Testis (tissue), 5 donors: ENCODE measurements at places on chromosomes 1 and 21. TPM values are rescaled to one million over a fixed set of nuclear protein-coding genes. Genes with fewer than 3 reads are reported as not detected.

H6PD gene
- total RNA-seq = 67.8 TPM

- DNase-seq = no peak
Observed at GRCh38 chr1:59094001-59094400, 202.9 kb upstream of the FGGY start.

IL24 gene
- not detected for total RNA-seq

DNA sequence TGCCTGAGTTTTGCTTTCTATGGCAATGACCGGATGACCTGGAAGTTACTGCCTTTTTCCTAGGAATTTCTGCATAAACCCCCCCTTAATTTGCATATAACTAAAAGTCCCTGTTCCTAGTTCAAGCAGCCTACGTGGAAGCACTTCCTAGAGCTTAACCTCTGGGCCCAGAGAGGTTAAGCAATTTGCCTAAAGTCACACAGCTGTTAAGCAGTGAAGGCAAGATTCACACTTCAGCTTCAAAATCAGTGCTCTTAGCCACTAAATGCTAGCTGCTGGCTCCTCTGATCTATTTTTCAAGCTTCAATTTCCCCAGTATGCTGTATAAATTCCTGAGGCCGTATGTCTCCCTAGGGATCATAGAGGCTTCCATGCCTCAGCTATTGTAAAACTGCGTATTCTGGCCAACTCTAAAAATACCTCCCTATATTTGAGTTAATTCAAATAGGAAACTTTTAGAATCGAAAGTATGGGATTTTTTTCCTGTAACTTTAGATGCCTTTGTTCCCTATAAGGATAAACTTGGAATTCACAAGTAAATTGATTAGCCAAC lies 53.1 kb upstream of the CD5L start:
- DNase-seq = no peak

MAB21L3 gene
- 1.8 TPM for total RNA-seq

LRRC71 gene
- 17.5 TPM for total RNA-seq

DNA sequence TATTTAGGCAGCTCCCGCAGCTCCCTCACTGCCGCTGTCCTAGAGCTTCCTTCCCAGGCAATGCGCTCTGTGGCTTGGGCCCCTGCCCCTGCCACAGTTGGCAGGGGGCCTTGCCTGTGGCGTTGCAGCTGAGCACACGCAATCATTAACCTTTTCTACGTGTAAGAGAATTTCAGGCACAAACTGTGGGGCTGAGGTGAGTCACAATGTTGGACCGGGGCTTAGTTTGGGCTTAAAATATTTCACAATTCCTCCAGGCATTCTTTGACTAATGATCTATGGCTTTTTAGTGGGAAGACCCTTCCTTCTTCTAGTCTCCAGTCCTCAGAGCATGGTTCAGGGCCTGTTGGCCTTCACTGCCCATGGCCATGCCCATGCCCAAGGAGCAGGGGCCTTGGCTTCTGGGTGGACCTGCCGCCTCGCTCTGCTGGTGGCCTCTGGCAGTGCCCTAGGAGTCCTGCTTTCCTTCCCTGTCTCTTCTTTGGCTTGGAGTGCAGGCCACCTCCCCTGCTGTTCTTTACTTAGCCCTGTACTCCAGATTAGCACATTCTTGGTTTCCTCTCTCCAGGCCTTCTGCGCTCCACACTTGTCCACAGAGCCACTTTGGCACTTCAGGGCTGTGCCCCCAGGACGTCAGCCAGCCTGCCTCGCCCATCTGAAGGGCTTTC lies 39.2 kb downstream of the MAPKAPK2 start:
- no peak for DNase-seq

- DNase-seq = no peak
Observed at GRCh38 chr1:116393792-116394191, 20.7 kb downstream of the ATP1A1 start.

DNA sequence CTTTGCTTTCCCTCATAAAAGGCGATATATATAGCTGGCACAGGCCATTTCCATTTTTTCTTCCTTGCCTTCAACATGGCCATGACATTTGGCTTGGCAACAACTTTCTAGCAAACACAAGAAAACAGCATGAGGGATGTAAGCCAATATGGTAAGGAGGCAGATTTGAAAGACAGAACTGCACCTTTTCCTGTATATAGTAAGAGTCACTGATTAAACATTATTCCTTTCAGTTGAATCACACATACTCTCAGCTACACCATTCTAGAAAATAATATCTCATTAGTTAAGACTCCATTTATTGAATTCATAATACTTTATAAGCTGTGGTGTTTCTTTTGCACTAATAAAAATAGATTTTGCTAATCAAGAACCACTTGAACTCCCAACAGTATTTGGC lies 9.5 kb downstream of the SIKE1 start:
- DNase-seq = no peak

DNA sequence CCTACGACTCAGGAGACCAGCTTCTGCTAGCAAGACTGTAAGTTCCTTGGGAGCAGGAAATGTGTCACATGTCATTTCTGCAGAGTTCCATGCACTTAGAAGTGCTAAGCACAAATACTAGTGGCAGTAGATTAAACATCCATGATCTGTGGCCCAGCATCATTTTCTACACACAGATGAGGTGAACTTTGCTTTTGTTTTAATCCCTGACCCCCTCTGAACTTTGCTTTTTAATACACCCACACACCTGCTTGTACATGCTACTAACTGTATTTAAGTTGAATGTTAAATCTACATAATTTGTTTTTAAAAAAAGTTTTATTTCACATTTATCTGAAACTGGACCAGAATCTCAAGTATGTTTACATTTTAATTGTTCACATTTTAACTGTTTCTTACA lies 24.5 kb downstream of the SLC35D1 start:
- DNase-seq = no peak

PKLR gene
- 0.87 TPM for total RNA-seq

DNA sequence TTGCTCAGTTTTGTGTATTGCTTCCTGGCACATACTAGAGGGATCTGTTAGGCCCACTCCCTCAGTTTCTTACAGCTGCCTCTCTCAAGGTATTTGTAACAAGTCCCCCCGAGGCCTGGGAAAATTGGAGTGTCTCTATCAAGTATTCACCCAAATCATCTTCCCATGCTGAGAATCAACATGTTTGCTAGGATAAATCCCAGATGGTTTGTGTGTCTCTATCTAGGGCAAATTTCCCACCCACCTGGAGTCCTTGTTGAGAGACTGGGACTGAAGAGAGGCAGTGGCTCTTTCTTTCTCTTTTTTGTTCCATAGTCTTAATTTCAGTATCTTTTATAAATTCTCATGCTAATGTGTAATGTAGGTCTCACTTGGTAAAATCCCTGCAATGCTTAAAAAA lies 58.0 kb downstream of the OLFM3 start:
- DNase-seq = no peak

GRCh38 chr1:243731301-243731891 lies 118.6 kb downstream of the AKT3 start:
- DNase-seq = peak; percentile 82

DNA sequence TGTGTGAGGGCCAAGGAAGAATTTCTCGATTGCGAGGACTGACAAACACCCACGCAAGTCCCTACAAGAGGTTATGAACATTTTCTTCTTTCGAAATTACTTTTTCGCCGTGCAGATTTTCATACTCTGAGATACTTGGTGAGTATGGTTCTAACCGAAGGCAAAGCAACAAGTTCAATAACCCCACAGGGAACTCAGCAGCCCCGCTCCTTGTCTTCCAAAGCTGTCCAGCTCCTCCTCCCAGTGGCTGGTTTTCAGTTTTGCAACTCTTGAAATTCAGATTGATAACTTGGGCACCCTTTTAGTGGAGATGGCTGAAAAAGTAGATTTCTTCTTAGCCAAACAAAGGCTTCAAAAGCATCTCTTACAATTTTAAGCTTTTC lies 154.4 kb downstream of the SETD4 start:
- peak; percentile 25 for DNase-seq

GRCh38 chr1:68819190-68819829 lies 322.4 kb upstream of the DEPDC1 start:
- DNase-seq = peak; percentile 13

- peak; percentile 76 for DNase-seq
Observed at GRCh38 chr21:34887725-34888568, 161.2 kb downstream of the RUNX1 start.

DNA sequence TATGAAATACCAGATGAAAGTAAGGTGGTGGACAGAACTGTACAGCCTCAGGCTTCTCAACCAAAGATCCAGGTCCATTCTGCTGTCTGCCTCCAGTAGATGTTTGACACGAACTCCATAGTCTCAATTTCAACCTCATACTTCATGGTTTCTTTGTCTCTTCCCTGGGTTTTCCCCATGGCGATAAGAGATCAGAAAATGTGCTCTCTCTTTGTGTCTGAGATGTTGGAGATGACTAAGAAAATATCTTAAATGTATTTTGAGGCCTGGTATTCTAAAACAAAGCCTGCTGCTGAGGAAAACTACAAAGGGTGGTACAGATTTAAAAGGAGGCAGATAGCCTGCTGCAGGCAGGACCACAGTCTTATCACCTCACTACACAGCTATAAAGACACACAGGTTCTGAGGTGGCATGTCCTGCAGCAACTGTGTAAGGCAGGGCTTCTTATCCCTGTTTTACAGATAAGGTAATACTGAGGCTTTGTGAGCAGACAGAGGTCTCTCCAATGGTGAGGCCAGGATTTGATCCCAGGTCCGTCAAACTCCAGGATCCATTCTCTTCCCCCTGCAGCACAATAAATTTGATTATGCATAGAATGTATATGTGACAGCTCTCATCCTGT lies 40.0 kb upstream of the CACNA1E start:
- no peak for DNase-seq

DNA sequence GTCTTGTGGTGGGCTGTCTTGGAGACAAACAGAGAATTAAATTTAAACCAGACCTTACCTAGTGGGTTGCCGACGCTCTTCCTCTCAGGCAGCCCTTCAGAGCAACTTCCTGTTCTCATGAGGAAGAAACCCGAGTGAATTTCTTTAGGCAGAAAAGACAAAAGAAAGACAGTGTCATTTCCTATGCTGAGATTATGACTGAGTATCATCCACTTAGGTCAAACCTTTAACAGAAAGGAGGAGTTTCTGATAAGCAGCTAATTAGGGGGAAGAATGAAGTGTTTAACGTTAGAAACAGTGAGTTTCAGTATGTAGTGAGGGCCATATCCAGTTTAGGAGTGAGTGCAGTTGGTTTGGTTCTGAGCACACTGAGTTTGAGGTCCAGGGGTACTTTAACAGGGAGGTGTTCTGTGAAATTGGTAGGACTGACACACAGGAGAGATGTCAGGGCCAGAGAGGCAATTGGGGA lies 38.7 kb downstream of the FASLG start:
- no peak for DNase-seq

- DNase-seq = no peak
Observed at GRCh38 chr1:221440658-221441057, 301.2 kb downstream of the DUSP10 start.

OR10J1 gene
- total RNA-seq = 3.0 TPM

DNA sequence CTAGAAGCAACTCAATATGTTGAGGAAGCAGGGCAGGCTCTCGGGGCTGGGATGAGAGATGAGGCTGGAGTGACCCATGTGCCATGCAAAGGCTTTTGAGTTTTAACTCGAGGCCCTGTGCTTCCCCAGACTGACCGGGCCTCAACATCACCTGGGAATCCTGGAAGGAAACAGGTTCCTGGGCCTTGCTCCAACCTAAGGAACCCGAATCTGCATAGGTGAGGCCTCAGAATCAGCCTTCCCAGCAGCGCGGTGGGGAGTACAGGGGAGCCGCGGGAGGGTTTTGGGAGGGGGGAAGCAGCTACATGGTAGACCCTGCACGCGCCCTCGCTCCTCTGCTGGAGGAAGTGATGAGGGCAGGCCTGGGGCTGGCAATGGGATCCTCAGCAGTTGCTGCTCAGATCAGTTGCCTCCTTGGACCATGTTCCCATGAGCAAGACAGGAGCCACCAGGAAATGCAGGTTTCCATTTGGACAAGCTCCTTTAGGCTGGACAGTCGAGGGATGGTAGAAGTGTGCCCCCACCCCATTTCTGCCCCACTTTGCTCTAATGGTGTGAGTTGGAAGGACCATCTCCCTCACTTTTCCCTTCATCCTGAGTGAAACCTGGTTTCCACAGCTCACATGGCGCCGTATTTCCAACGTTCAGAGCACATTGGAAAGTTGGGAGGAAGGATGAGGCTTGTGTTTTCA lies 4.5 kb upstream of the KIAA1614 start:
- DNase-seq = no peak

DNA sequence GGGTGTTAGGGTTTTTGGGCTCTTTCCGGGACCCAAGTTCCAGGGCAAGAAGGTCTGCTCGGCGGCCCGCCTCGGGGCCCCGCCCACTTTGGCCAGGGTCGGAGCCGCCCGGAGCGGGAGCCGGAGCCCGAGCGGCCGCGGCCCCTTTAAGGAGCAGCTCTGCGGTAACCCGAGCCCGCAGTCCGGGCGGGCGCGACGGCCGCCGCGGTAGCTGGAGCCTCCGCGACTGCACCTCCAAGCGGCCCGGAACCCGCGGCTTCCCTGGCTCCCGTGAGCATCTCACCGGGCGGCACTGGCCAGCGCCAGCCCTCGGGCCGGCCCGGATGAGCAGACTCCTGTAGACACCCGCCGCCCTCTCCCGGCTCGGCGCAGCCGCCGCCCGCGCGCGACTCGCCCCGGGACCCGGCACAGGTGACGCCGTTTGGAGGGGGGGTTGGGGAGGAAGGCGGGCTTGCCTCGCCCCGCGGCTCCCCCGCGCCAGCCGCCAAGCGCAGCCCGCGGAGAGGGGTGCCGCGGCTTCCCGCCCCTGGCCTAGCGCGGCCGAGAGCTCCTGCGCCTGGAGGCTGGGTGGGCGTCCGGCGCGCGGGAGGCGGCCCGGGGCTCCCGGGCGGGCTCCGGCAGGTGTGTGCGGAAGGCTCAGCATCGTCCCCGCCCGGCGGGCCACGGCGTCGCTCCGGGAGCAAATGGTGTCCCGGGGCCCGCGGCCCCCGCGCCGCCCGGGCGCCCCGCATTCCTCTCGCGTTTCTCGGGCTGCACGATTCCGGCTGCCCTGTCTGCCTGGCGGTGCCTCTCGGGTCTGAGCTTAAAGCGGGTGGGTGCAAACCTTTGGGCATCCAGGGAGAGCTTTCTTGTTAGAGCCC lies at the start of gene TLCD4:
TSS of gene TLCD4 (plus strand) at position 149 of the 860 bp plus-strand sequence. CDS start 26,547 bp downstream, outside the sequence.
- DNase-seq = peak; percentile 70

- no peak for DNase-seq
Observed at GRCh38 chr1:246343251-246343650, 163.8 kb downstream of the SMYD3 start.

CREG1 gene
- total RNA-seq = 215 TPM

- DNase-seq = no peak
Observed at GRCh38 chr1:11924334-11925195, 1.7 kb downstream of the KIAA2013 start.

GRCh38 chr1:15669074-15669473 lies 15.0 kb upstream of the PLEKHM2 start:
- DNase-seq = no peak

GRCh38 chr1:19402031-19402813 lies 83.1 kb downstream of the CAPZB start:
- DNase-seq = no peak

- DNase-seq = peak; percentile 65
Observed at GRCh38 chr1:92784021-92784638, 778 bp downstream of the EVI5 start.

TMEM52 gene
- total RNA-seq = 143 TPM

- no peak for DNase-seq
Observed at GRCh38 chr1:242842094-242842493, 317.6 kb upstream of the PLD5 start.
